ENCODE measurements at places on chromosomes 2 and 18. TPM values are rescaled to one million over a fixed set of nuclear protein-coding genes. Genes with fewer than 3 reads are reported as not detected.

Gene IL36B
- not detected for polyA plus RNA-seq

Gene GPR39
- polyA plus RNA-seq: 3.4 TPM

- no peak for DNase-seq
These were observed 70.4 kb downstream of the APLF start for GRCh38 chr2:68537809-68538208.

- no peak for DNase-seq
These were observed 834.9 kb upstream of the SALL3 start for GRCh38 chr18:78144669-78145068.

DNA sequence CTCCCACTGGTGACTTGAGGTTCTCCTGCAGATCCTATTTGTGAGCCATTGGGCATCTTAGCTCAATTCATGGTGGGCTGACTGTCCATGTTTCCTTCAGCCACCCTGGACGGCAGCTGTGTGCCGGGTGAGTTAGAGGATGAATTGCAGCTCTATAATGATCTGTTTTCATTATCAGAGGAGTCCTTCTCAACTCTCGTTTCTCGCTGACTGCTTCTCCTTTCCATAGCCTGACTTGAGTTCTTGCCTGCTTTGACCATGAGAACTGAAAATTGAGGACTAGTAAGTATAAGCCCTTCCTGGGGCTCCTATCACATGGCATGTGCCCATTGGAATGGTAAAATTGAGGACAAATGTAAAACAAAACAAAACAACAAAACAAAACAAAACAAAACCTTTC, 121.8 kb downstream of the CDC42EP3 start:
- DNase-seq: no peak

- no peak for DNase-seq
These were observed 1.4 kb downstream of the HTR2B start for GRCh38 chr2:231123362-231123898.

GRCh38 chr18:29459972-29460371, 1283.0 kb upstream of the CDH2 start:
- DNase-seq: no peak

- DNase-seq: no peak
These were observed 199.6 kb downstream of the EIPR1 start for GRCh38 chr2:3177891-3178577.

GRCh38 chr2:9941196-9941995, 10.1 kb upstream of the GRHL1 start:
- DNase-seq: no peak

DNA sequence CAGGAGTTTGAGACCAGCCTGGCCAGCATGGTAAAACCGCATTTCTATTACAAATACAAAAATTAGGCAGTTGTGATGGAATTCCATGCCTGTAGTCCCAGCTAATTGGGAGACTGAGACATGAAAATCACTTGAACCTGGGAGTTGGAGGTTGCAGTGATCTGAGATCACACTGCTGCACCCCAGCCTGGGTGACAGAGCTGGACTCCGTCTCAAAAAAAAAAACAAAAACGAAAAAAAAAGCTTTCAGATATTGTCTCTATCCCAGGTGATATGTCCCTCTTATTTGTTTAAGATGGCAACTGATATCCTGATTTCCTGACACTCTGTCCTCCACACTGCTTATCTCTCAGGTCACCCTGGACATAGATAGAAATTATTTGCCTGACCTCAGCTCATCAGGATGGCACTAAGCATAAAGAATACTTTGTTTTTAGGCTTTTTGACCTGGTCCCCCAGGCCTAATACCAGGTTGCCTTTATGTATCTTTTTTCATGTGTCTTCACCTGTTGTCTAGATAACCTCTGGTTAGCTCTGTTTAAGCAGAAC, 295.2 kb upstream of the KCNJ3 start:
- no peak for DNase-seq

- DNase-seq: no peak
These were observed 154.0 kb downstream of the LAMA1 start for GRCh38 chr18:6963452-6964097.

DNA sequence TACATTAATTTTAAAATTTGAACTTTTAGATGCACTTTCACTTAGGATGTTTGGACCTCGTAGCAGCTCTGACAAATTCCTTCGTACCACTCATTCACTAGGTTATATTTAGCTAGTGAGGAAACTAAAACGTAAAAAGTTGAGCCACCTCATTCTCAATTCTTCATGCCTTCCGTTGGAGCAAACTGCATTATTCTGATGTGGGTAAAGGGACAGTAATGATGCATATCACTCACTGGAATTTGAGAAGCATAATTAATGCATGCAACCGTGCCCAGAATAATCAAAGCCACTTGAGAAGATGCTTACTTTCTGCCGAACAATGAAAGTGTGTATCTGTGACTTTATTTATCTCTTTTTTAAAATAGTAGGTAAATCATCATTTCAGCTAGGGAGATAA, 2.2 kb downstream of the CNOT9 start:
- no peak for DNase-seq

DNA sequence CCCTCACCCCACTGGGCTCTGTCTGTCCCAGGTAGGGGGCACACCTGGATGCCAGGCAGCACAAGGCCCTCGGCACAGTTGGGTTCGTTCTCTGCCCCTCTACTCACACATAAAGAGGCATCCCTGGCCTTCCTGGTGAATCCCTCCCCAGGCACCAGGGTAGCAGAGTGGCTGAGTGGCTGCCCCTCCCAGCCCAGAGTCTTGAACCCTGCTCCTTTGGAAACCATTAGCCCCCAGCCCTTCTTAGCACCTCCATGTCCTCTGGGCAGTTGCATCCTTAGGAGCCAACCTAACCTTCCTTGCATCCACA, 2.0 kb downstream of the GPC1 start:
- no peak for DNase-seq

DNA sequence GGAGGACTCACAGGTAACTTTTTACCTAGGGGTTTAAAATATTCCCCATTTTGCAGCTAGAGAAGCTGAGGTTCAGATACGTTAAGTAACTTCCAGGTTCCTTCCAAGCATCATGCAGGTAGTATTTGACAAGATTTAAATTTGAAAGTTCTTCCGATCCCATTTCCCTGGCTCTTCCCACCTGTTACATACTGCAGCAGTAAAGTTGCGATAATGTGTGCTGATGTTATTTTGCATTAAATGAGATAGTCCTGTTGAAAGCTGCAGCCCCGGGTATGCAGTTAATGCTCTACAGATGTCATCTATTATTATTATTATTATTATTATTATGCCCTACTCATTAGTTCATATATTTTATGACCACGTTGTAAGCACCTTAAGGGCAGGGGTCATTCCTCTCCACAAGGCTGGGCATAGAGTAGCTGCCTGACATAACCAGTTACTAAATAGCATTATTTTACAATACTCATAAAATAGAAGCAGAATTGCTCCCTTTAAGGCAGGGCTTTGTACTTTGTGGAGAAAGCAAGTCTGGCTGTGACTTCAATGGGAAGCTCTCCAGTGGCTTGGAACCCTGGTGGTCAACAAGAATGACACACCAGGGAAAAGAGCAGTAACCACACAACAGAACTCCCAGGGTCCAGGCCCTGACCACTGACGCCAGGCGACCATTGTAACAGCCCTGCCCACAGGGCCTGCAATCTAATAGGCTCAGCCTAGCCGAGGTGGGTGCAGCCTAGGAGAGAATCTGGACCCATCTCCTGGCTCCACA, 112.0 kb upstream of the STPG4 start:
- DNase-seq: no peak

All from right renal pelvis (tissue), 4 donors.